MCF 10A (cell line): ENCODE measurements at places on chromosomes 12 and 14.

GRCh38 chr12:46998811-46999368 is 80.5 kb upstream of the PCED1B start:
- DNase-seq: no peak

DNA sequence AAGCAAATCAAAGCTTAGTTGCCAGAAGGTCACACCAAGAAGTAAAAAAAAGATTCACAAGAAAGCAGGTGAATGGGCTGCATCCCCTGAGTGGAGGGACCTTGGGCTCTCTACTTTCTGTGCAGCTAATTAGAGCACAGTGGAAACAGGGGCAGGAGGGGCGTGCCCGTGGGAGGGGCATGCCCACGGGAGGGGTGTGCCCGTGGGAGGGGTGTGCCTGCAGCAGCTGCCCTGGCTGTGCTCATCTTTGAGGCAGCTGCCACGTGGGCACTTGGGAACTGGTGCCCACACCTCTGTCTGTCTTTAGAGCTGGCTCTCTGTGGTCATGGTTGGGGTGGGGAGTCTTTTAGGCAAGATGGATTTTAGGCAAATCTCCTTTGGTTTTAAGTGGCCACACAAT is 60.0 kb downstream of the EML1 start:
- no peak for DNase-seq

- DNase-seq: peak; percentile 57
Observed at GRCh38 chr12:127162902-127163301, 1104.1 kb upstream of the TMEM132C start.

- no peak for DNase-seq
Observed at GRCh38 chr14:101250948-101251811, 310.1 kb upstream of the DIO3 start.

DNA sequence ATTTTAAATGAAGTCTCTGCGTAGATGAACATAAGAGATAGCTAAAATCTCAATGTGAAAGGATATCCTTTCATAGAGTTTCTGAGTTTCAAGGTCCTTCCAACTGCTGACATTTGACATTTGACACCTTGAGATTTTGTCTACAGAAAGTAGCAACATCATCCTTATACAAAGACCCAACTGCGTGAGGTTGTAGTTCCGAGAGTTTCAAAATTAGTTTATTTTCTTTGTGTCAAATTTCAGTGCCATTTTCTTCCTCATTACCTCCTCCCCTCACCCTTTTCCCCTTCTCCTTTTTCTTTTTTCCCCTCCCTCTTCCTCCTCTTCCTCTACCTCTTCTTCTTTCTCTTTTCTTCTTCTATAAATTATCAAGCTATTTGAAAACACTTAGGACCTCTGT is 26.9 kb upstream of the BATF start:
- DNase-seq: no peak

DNA sequence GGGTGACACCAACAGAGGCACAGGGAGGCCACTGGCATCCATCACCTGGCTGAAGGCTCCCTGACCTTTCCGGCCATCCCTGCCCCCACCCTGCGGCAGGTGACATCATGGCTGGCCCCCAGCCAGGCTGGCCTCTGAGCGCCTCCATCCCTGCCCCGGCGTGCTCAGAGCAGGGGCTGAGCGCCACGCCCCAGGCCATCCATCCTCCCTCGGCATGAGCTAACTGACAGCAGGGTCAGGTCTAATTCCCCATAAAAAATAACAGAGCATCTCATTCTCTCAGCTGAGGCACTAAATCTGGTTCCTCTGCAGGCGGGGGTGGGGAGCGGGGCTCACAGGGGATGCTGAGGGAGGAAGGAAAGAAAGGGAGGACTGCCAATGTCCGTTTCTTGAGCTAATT is 50.7 kb downstream of the PRIMA1 start:
- no peak for DNase-seq

- peak; percentile 96 for DNase-seq
Observed at GRCh38 chr12:65695113-65695865, 129.0 kb upstream of the HMGA2 start.

GRCh38 chr12:82694970-82695369 is 8.3 kb downstream of the TMTC2 start:
- DNase-seq: no peak

DNA sequence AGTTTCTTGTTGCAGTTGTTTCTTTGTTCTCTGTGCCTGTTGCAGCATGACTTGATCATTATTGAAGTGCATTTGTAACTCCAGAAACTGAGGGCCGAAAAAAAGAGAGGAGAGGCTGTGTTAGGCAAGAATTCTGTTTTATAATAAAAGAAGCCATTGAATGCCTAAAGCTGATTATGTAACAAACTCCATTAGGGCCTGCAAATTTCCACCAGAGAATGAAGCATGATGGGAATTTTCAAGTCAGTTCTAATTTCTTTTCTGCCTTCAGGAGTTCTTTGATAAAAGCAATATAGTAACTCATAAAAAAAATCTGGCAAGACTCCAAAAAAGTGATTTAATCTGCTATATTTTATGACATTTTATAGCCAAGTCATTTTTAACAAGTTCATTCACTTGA is 156.7 kb upstream of the RASSF8 start:
- DNase-seq: peak; percentile 21

DNA sequence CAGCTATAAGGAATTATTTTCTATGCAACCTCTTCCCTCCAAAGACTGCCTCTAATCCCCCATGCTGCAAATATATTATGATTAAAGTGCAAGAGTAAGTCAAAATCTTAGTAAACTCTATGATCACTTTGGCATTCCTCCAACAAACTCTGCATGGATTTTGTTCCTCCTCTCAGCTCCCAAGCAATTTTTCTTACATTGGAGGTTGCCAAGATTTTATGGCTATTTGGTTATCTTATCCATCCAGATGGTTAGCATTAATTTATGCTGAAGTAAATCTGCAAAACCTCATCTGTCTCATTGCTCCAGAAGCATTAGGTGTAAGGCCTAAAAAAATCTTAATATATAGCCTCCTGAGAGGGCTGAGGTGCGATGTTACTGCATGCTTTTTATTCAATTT is 228.1 kb downstream of the CHST11 start:
- no peak for DNase-seq

DNA sequence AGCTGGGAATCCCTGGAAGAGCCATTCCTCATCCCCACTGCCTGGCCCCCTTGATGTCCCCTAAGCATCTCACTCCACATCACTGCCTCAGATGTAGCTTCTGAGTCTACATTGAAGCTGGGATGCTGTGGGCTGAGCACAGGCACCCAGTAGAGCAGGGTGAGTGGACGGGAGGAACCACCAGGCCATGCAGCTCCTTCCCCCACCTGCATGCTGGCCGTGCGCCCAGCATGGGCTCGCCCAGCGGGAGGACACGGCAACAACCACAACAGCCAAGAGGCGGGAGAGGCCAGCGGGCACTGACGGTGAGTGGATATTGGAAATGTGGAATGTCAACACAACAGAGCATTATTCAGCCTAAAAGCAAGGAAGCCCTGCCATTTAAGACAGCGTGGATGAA is 310.9 kb downstream of the ADGRD1 start:
- DNase-seq: peak; percentile 87

GRCh38 chr12:106049546-106049945 is 89.2 kb downstream of the NUAK1 start:
- no peak for DNase-seq

DNA sequence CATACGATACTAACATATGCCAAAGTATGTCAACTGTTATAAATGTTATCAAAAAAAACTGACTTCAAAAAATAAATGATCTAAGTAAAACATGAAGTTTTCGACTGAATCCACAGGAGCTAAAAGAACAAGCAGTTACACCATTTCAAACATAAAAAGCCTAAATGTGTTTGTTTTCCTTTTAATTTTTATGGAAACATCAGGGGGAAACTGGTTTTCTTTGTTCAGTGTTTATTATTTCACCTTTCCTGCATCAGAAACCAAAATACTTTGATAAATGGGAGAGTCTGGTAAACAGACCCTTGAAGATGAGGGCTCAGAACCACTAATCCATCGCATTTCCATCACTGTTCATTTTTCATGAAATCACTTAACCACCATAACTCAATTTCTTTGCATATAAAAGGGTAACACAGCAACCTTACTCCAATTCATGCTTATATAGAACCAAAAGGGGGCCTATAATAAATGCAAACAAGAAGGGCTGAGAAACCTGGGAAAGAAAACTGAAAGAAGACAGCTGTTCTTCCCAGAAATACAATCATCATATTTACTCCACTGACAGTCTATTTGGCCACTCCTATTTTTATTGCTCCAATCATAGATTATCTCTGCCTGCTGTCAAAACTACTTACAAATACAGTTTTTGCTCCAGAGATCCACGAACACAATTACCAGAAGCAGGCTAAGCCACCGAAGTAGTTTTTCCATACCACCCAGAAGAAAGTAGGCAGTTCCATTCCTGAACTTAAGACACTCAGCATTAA is 17.0 kb downstream of the FGD6 start:
- DNase-seq: peak; percentile 41

- DNase-seq: no peak
Observed at GRCh38 chr14:51859131-51859530, 1.3 kb upstream of the GNG2 start.

- peak; percentile 25 for DNase-seq
Observed at GRCh38 chr12:105384916-105385535, 54.5 kb downstream of the C12orf75 start.

GRCh38 chr14:88352698-88353097 is 29.6 kb upstream of the KCNK10 start:
- DNase-seq: no peak

DNA sequence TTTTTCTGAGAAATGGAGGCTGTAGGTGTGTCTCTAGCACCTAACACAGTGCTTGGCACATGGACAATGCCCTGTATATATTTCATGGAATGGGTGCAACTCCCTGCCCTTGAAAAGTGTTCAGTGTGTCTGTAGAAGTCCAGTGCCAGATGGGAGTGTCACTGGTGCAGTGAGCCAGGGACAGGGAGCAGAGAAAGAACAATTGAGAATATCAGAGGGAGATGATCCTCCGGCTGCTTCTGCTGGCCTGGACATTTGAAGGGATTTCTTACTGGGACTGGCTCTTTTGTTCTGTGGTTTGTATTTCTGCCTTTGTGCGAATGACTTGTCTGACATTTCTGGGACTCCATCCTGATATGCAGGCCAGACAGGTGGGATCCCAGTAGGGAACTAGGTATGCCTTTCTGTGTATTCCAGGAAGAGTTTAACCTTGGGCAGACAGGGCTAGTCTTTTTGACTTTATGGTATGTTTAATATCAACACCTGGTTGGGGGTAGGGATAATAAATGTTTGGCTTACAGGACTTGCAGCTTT is 328.0 kb downstream of the NRXN3 start:
- no peak for DNase-seq

DNA sequence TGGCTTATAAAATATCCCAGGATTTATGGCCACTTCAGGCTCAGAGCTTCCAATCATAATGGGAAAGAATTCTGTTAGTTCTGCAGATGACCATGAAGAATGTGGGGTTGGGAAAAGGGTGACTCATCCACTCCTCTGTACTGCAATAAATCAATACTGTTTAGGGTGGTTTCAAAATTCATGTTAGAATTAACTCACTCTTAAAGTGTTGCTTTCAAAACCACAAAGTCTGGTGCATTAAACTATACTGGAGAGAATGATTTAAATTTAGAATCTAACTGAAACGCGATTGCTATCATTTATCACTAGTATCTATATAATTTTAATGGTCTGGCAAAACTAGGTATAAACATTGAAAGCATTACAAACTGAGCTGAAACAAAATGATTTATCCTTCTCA is 798 bp downstream of the CCDC198 start:
- peak; percentile 78 for DNase-seq

GRCh38 chr12:99910342-99910741 is 74.4 kb downstream of the ANKS1B start:
- DNase-seq: no peak

- no peak for DNase-seq
Observed at GRCh38 chr14:68841016-68841809, 48.3 kb upstream of the ZFP36L1 start.

DNA sequence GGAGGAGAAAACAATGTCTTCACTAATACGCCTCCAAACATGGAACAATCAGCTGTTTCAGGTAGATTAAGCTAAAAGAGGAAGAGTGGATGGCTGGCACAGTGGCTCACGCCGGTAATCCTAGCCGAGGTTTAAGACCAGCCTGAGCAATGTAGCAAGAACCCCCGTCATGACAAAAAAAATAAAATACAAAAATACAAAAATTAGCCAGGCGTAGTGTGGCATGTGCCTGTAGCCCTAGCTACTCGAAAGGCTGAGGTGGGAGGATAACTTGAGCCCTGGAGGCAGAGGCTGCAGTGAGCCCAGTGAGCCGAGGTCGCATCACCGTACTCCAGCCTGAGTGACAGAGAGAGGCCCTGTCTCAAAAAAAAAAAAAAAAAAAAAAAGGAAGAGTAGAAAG is 1.2 kb upstream of the MED13L start:
- DNase-seq: no peak

- peak; percentile 39 for DNase-seq
Observed at GRCh38 chr14:36478782-36479181, 41.2 kb downstream of the NKX2-1 start.

GRCh38 chr12:53346491-53346890 is 10.3 kb upstream of the SP7 start:
- no peak for DNase-seq

DNA sequence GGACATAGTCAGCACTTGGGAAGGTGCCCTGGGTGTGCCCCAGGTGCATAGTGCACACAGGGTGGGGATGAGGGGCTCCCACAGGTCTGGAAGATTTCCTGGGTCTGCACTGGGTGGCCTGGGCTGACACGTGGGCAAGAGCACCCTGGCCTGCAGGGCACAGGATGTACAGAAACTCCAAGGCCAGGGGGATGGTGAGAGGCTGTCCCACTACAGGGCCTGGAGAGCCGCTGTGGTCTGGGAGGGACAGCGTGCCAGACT is 35.8 kb upstream of the PPP1R13B start:
- no peak for DNase-seq

DNA sequence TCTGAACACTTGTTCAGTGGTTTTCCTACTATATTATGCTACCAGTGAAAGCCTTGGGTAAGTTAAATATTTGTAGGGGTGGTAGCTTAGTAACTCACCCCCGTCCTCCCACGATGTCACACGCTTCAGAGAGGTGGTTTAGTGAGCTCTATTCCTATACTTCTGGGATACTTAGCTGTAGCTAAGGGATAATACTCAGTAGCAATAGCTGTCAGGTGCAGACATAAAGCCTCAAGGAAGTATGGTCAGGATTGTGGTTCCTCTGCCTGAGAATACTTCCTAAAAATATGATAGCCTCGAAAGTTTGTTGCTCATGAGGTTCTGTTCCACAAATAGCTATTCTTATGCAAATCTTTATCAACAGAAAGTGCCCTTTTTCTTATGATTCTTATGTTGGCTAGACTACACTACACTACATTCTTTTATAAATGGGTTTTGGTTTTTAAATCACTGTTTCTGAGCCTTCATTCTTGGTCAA is 11.9 kb downstream of the DLST start:
- DNase-seq: no peak

GRCh38 chr12:46891306-46891705 is 65.5 kb upstream of the SLC38A4 start:
- no peak for DNase-seq
